NCI-H1436 treated with DMSO at 0.1 percent for 48 hours (cell line): ENCODE measurements at places on chromosomes 13 and 19.

DNA sequence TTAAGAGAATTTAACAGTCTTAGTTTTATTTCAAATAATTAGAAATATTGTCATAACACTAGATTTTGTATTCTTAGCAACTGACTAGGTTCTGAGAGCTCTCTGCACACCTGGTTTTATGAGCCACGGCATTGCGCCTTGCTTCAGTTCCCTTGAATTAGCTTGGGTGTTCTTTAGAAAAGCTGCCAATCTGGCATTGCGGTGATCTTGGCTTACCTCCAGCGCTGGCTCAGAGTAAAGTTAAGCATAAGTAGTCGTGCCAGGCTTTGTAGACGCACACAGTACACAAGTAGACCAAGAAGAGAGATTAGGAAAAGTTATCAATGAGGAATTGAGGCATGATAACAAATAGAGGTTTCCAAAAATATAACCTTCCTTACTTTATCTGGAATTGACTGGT lies 45.7 kb downstream of the TPP2 start:
- DNase-seq, result no peak

DNA sequence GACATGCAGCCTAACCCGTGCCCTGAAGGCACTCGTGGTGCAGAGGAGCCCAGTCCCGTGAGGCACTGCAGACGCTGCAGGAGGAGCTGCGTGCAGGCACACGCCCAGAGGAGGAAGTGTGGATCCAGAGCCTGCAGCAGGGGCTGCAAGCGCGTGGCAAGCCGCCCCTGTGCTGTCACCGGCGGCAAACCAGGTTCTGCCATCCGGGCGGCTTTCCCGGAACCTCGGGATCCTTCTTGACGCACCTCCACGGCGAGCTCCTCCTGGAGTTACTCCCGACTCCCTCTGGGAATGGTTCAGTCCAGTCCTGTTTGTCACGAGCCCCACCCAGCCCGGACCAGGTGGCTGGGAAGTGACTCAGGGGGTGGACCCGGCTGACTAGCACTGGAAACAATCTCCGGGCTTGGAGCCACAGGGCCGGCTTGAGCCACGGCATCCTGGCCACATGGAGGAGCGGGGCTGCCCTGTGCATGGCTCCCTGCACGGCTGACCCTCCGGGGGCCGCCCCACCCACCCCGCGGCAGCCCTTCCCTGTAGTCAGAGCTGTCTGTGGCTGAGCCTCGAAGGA lies 10.2 kb downstream of the DPP9 start:
- DNase-seq, result no peak

DNA sequence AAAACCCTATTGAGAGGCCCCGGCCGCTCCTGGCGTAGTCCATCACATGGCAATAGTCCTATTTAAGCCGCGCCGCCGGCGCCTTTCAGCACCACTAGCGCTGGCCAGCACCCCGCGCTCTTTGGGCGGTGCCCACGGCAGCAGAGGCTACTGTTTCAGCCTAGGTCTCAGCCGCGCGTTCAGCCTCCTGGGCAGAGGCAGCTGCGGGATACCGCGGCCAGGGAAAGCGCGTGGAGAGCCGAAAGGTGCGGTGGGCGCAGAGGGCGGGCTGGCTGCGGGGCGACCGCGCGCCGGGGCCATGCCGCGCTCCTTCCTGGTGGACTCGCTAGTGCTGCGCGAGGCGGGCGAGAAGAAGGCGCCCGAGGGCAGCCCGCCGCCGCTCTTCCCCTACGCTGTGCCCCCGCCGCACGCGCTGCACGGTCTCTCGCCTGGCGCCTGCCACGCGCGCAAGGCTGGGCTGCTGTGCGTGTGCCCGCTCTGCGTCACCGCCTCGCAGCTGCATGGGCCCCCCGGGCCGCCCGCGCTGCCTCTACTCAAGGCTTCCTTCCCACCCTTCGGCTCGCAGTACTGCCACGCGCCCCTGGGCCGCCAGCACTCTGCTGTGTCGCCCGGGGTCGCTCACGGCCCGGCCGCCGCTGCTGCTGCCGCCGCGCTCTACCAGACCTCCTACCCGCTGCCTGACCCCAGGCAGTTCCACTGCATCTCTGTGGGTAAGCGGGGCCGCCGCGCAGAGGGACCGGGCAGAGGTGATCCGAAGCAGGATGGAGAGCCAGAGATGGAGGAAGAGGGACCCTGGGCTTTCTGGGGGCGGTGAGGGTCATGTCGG lies at the start of gene GSX1:
GSX1 (plus strand) TSS at position 91 of the 826 bp plus-strand sequence; CDS start at position 299, 208 bp downstream.
- no peak for DNase-seq

DNA sequence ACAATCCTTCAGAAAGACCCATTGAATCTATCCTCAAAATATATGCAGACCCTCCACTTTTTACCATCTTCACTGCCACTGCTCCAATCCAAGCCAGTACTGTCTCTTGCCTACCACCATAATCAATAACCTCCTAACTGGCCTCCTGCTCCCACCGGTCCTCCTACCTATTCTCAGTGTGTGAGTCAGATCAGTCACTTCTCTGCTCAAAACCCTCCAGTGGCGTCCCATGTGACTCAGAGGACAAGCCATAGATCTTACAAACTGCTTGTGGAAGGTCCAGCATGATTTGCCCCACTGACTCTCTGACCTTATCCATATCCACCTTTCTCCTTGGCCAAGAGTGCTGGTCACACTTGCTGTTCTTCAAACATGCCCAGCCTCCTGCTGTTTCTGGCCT lies 23.4 kb upstream of the MBNL2 start:
- no peak for DNase-seq

DNA sequence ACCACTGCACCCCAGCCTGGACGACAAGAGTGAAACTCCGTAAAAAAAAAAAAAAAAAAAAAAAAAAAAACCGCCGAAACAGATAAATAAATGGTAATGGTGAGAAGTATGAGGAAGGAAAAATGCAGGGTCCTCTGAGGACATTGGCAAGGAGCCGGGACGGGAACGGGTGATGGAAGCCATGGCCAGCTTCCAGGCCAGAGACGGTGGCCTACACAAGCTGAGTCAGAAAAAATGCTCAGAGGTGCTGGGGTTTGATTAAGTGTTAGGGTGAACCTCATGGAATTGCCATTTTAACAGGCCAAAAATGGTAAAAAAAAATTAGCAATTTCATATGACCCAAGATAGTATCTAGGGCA lies 866 bp upstream of the ZSWIM4 start:
- DNase-seq, result no peak

- no peak for DNase-seq
Measured at GRCh38 chr13:33204130-33204927, 81.2 kb downstream of the STARD13 start.

- no peak for DNase-seq
Measured at GRCh38 chr13:38017320-38017719, 147.7 kb upstream of the TRPC4 start.

DNA sequence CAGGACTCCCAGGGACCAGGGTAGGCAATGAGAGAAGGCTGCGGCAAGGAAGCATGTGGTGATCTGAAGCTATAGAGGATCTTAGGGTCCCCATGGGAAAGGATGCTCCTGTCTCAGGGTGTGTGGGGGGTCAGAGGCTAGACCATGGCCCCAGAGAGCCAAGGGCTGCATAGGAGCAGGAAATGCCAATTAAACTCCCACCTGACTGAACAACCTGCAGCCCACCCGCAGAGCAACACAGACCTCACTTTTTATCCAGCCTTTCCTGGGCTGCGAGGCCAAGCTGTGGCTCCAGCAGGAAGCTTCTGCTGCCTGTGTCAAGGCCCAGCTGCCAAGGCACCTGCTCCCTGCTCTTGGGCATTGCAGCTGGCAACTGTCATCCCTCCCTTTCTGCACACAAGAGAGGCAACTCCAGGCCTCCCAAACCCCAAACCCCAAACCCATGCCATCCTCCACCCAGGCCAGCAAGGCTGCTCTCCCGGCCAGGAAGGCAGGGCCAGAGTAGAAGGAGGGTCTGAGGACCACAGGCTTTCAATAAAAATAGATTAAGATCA lies 290.1 kb downstream of the FOXO1 start:
- no peak for DNase-seq

- no peak for DNase-seq
Measured at GRCh38 chr19:12953799-12954611, 3.0 kb downstream of the GADD45GIP1 start.

DNA sequence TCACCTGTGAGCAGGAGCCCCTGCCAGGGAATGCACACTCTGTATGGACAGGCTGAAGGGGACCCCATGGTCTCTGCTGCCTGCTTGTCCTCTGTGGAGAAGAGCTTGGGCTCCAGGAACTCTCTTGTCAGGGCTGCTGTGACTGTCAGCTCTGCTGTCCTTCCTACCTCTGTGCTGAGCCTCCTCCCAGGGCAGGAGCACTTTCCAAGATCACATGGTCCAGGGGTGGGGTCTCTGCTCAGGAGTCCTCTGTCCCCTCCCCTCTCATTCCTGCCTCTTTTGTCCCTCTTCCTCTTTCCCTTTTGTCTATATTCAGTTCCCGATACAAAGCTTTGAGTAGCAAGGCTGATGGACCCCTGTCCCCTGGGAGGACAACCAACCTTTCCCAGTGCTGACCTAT lies at the start of gene CEACAM7:
CEACAM7 (minus strand) TSS at position 173 of the 400 bp plus-strand sequence; CDS start at position 68, 105 bp downstream.
- no peak for DNase-seq

DNA sequence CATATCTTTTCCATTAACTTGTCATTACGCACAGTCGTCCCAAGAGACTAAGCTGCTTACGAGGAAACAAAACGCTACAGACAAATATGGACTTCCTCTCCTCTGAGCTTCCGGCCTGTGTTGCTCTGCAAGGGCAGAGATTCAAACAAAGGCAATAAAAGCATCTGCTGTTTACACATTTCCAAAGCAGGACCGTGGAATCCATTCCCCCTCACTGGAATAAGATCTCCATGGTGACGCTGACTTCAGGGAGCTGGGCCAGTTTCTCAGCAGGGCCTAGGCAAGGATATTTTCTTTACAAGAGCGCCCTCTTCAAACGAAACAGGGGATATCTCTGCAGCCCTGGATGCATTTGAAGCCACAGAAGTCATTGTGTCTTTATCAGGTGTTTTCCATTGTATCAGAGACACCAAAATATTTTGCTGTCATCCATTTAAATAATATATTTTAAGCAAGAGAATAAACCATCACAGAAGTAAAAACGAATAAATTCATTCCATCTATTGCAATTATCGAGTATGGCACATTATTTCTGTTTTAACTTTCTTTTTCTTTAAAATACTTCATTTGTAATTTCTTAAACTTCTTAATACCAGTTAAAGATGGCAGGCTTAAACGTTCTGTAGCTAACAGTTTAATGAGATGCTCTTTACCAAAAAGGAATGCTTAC lies 177.5 kb downstream of the DCLK1 start:
- DNase-seq, result peak; percentile 2

DNA sequence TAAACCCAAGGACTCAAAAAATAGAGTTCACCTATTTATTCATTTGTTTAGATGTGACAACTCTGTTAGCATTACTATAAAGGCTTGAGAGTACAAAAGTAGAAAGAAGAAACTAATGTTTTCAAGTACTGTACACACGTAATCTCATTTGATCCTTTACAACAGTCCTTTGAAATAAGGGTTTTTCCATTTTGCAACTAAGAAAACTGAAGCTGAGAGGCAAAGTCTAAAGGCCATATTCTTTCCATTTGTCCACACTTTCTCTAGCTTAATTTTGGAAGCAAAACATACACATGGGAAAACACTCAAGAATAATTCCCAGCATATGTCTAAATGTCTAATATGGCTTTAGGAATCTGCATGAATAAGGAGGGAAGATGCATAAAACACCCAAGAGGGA lies 34.1 kb downstream of the ZAR1L start:
- no peak for DNase-seq
